ENCODE measurements at places on chromosomes 12 and 14.

DNA sequence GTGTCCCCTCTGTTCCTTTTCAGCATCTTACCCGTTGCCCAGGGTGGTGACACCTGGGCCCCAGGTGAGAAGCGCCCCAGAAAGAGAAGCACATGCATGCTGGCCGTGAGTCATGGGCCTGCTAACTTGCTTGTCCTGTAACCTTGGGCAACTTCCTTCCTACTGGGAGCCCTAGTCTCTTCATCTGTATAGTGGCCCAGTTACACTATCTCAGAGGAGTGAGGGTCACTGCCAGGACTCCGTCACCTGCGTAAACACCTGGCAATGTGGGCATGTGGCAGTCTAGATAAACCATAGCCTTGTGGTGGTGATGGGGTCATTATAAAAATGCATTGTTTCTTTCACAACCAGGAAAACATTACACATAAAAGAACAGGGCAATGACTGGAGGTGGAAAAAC, 125.2 kb downstream of the SLC25A47 start:
- no peak for DNase-seq

GRCh38 chr12:91074154-91074709, 16.4 kb upstream of the KERA start:
- no peak for DNase-seq

DNA sequence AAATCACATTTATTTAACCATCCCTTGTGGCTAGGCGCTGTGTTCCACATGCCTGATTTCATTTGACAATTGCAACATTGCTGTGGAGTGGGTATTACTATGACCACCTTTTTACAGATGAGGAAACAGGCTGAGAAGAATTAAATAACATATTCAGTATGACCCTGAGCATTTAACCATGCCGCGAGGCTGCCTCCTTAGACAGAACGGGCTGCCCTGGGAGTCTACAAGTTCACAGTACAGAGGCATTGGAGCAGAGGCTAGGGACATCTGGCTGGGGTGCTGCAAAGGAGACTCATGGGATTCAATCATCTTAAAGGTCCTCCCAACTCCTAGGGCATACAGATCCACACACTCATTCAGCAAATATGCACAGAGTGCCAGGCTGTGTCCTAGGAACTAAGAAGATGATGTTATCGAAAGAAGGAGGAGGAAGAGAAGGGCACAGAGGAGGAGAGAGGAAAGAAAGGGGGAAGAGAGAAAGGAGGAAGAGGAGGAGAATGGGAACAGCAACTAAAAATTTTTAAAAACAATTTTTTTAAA, 164.7 kb upstream of the CCND2 start:
- DNase-seq: no peak

DNA sequence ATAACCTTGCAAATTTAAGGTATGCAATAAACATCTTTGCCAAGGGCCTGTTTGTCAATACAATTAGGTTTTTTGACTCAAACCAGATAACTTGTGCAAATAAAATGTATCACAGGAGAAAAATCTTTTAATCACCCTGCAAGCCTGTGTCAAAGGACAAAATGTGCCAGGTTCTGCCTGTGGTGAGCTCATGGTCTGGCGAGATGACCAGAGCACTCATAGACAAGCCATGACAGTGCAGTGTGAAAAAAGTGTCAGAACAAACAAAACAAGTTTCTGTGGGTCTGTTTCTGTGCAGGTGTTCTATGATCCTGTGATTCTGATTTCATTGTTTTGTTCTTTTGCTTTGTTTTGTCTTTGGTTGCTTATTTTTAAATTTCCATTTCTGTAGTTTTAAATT, 847.2 kb downstream of the VRK1 start:
- DNase-seq: no peak

DNA sequence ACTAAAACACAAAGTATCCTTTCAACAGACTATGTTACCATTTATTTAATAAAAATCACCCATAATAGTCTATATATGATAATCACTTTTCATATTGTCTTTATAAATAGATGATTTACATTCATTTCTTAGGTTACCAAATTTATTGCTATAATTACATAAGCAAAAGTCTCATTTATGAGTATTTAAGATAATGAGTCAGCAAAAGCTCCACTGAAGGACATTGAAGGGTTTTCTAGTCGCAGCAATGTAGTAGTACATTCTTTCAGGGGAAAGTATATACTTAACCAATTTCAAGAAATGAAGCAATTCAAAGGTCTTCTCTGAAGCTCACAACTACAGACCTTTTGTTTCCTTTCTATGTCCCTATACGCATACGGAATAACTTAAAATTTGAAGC, 110.9 kb downstream of the NOVA1 start:
- no peak for DNase-seq

GRCh38 chr12:1836854-1837421, 16.6 kb downstream of the LRTM2 start:
- peak; percentile 96 for DNase-seq

GRCh38 chr14:32710231-32710671, 228.4 kb upstream of the NPAS3 start:
- DNase-seq: no peak

GRCh38 chr14:74684434-74684833, 28.4 kb downstream of the AREL1 start:
- no peak for DNase-seq

DNA sequence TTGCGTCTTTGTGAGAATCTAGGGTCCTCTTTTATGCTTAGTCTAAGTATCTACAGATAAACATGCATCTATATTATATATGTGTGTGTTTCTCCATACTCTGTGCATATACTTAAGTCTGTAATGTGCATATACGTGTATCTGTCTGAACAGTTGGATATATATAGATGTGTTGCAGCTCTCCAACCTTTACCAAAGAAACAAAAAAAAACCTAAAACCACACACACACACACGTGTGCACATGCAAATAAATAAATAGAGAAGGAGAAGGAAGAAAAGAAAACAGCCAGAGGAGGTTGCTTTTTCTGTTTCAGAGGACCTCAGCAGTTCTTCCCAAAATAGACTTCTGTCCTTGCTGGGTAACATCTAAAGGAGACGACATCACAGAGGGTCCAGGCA, 244.9 kb downstream of the CACNA1C start:
- DNase-seq: no peak

Measured in NCI-H1694 (cell line).